ENCODE measurements at places on chromosomes 16 and 17.

DNA sequence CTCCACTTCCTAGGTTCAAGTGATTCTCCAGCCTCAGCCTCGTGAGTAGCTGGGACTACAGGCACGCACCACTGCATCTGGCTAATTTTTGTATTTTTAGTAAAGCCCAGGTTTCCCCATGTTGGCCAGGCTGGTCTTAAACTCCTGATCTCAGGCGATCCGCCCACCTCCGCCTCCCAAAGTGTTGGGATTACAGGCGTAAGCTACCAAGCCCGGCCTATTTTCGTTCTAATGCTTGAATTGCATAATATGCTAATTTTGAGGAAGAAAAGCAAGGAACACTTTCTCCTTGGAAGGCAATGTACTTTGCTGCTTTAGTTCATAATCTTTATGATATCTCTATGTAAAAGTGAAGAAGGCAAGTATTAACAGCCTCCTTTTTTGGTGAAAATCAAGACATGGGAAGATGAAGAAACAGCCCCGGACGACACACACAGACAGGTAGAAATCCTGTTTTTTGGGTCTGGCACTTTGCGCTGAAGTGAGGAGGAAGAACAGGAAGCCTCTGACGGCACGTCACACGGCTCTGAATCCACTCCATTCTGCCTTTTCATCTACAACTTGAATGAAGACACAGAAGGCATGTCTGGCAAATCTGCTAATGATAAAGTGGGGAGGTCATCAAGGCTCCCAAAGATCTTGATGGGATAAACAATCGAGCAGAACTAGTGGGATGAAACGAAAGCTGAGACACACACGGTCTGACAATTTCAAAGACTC lies 24.9 kb downstream of the VPS53 start:
- DNase-seq, result no peak

DNA sequence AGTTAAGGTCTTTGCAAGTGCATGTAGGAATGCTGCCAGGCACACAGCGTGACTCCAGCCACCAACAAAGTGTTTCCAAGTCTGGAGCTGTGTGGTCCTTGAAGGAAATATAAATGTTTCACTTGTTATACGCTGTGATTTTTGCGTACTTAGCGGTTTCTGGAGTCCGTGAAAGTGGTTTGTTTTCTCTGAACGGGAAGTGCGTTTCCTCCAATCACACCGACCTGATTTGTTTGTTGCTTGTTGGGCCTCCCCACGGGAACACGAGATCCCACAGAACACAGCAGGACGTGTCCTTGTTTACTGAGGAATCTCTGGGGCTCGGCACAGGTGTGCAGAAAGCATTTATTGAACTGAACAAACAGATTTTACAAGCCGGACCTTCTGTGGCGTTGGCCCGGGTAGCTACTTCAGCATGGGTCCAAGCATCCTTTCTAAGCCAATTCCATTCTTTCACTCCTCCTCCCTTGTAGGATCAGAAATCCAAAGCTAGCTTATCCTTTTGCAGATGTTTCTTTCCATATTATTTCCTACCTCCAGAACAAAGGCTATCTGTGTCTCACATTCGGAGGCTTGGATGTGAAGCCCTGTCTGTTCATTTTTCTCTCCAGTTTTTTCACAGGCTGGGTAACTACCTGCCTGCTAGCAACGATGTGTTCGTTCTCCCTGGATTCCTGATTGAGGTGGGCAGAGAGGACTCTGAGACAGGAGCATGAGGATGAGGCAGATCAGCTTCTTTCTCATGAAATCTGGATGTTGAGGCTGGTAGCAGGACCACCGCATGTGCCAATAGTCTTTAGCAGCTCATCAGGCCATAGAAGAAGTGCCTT lies 44.6 kb downstream of the ABAT start:
- DNase-seq, result no peak

GRCh38 chr16:88473666-88474534 lies 20.8 kb downstream of the ZFPM1 start:
- no peak for DNase-seq

GRCh38 chr16:61891460-61891859 lies 144.8 kb downstream of the CDH8 start:
- no peak for DNase-seq

DNA sequence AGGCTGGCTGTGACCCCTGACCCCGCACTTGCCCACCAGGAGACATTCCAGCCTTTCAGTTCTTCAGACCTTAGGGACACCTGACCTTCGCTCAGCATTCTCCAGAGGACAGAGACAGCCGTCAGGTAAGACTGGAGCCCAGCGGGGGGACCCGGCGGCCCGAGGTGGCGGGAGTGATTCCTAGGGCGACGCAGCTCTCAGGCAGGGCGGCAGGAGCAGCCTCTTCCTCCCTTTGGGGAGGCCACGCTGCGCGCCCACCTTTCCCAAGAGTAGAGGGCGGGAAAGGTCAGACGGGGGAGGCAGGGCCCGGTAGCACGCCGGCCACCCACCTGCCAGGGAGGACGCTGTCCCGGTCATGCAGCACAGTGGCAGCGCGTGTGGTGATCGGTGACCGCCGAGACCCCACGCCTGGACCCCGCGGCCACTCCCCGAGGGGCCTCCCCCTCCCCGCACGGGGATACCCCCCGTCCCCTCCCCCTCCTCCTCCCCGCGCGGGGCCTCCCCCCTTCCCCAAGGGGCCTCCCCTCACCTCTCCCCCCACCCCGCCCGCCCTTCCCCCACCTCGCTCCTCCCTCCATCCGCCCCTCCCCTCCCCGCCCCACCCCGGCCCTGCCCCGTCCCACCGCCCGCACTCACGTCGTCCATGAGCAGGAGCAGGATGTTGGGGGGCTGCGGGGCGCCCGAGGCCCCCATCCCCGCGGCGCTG lies 472 bp downstream of the GALNS start:
- no peak for DNase-seq

- DNase-seq, result no peak
These were observed 22.2 kb upstream of the ALKBH5 start for GRCh38 chr17:18161207-18162145.

DNA sequence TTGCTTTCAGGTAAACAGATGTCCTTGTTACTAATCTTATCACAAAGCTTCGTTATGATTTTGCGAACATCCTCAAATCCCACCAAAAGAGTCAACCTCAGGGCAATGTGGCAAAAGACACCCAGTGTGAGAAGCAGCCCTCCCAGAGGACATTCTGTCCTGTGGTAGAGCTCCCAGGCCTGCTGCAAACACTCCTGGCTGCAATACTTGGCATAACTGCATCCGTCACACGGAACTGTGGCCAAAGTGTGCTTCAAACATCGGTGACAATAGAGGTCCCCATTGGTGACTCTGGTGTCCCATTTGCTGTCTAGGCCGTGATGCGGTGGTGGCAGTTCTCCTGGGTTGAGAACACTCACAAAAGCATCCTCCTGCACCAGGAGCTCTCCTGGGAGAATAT lies 29.5 kb downstream of the SMYD4 start:
- DNase-seq, result no peak

GRCh38 chr16:50665128-50665878 lies 15.8 kb downstream of the SNX20 start:
- DNase-seq, result peak; percentile 88

- DNase-seq, result no peak
These were observed 156.5 kb downstream of the FOXL1 start for GRCh38 chr16:86734543-86735460.

DNA sequence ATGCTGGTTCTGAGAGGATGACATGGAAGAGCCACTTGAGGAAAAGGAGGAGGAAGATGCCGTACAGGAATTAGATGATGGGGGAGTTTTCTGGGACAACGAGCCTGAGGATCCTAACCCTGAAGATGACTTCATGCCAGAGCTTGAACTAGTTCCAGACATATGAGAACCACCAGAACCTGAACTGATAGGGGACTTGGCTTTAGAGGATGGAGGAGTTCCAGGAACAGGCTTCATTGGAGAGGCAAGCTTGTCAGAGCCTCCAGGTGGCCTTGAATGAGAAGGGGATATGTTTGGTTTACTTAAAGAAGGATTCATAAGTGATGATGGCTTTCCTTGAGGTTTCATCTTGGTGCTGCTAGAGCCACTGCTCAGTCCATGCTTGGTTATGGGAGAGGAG lies 6.9 kb upstream of the FBXL20 start:
- no peak for DNase-seq

- DNase-seq, result no peak
These were observed 107.8 kb downstream of the GNAO1 start for GRCh38 chr16:56298948-56299596.

DNA sequence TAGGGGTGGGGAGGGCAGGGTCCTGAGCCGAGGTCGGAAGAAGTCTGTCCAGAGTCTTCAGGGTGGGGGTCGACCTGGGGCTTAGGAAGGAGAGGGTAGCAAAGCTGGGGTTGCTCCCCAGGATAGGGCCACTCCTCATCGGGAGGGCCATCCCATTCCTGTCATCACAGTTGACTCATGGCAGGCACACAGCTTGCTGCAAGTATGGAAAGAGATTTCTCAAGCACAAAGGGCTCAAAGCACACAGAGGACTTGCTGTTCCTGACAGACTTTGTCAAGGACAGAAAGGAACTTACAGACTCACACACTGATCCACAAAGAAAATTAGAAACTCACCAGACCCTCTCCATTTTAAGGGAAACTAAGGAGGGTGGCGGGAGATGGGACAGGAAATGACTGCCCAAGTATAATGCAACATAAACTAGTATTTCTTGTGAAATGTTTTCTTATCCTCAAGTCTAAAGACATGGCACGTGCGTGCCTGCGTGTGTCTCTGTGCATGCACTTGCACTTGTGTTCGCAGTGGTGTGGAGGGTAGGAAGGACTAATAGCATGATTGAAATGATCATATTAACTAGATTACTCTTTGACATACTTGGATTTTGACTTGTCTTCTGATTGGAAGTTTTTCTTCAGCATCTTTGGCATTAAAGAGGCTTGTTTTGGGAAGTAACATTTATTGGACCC lies 2.4 kb downstream of the AOC2 start:
- no peak for DNase-seq

GRCh38 chr17:72523491-72523890 lies 402.7 kb downstream of the SOX9 start:
- no peak for DNase-seq

DNA sequence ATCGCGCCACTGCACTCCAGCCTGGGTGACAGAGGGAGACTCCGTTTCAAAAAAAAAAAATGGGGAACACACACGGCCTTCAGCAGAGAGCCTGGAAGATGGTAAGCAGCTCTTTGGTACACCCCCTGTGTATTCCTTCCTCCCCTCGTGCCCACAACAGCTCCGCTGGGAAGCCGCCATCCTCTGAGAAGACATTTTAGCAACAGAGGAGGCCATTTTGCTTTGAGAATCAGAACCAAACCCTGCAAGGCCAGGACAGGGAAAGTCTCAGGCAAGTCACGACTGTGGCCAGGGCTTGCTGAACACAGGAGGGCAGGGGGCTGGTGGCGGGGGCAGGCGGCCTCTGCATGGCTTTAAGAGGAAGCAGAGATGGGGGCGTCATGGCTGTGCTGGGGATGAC lies 45.7 kb downstream of the SOCS1 start:
- DNase-seq, result no peak

DNA sequence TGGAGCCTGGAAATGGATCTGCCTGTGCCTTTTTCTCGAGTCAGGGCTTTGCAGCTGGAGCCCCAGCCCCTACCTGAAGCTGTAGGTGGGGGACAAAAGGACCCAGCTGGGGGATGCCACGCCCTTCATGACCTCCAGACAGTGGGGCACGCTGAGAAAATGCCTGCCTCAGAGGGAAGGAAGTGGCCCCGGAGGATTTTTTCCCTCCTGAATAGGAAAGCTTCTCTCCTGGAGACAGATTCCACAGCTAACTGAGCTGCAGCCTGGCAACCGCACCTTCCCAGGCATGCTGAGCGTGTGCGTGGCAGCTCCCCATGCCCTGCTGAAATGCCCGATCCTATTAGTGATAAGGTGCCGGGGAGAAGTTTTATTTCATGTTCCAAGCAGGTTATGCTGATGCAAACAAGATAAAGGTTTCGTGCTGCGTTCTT lies 58.0 kb downstream of the AIPL1 start:
- DNase-seq, result no peak

DNA sequence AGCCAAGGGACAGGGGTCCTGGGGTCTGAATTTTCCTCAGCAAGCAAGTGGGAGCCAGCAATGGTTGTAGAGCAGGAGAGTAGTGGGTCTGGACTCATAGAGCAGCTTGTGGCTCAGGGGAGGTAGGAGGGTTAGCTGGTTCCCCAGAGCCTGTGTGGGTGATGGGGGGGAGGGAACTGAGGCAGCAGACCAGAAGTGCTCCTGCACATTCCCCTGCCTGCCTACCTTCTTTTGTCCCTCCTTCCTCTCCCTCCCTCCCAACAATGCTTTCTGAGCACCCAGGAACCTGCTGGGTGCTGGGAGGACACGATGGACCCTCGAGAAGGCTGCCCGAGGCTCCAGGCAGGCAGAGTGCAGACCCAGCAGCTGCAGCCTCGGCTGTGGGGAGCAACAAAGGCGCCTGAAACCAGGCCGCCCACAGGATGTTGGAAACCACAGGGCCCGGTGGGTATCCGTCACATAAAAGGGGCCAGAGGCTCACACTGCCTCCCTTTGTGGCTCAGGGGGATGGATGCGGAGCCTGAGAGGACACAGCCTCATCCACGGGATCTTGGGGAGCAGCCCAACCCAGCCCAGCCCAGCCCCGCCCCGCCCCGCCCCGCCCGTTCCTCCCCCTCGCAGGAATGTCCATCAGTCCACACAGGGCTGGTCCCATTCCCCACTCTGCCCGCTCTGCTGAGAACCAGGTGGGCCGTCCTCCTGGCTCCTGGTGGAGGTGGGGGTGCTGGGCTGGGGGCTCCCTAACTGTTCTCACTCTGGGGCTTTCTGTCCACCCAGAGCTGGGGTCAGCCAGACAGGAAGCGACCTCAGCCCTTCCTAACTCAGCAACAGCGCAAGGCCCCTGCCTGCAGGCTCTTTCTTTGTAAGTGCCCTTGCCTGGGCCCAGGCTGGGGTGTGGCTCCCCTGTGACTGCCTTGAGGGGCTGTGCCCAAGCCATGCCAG lies 1.7 kb upstream of the NLRC3 start:
- peak; percentile 71 for DNase-seq

GRCh38 chr17:19321481-19322128 lies 40.9 kb downstream of the B9D1 start:
- no peak for DNase-seq

DNA sequence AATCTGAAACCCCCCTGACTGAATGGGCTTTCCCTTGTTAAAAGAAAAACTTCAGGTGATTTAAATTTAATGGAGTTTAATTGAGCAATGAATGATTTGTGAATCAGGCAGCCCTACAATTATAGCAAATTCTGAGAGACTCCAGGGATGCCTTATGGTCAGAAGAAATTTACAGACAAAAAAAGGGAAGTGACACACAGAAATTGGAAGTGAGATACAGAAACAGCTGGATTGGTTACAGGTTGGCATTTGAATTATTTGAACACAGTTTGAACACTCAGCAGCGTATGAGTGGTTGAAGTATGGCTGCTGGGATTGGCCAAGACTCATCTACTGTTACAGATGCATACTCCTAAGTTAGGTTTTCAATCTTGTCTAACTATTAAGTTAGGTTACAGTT lies 19.0 kb upstream of the CPHXL start:
- no peak for DNase-seq

- peak; percentile 28 for DNase-seq
These were observed 1.8 kb downstream of the NLRP1 start for GRCh38 chr17:5582209-5583185.

GRCh38 chr16:88461331-88462269 lies 8.5 kb downstream of the ZFPM1 start:
- no peak for DNase-seq

GRCh38 chr16:80507538-80507937 lies 33.3 kb upstream of the DYNLRB2 start:
- DNase-seq, result no peak

GRCh38 chr17:7444682-7445618 lies at the start of gene CHRNB1:
CHRNB1 (plus strand) TSS chr17:7445061; CDS start chr17:7445128, 67 bp downstream.
- DNase-seq, result peak; percentile 20

GRCh38 chr17:68048996-68049395 lies 13.5 kb downstream of the KPNA2 start:
- no peak for DNase-seq

GRCh38 chr17:28982131-28982793 lies 23.6 kb downstream of the SEZ6 start:
- peak; percentile 46 for DNase-seq
